Keratinocyte (primary cell): ENCODE measurements at places on chromosomes 11 and 22.
A peak's percentile ranks its signal among the peaks of the same experiment; 100 is the strongest.

- DNase-seq: no peak
These were observed 2.4 kb upstream of the WT1 start for GRCh38 chr11:32437495-32438345.

GRCh38 chr11:92852946-92853345 is 116.5 kb upstream of the MTNR1B start:
- DNase-seq: peak; percentile 83

GRCh38 chr11:18001191-18001590 is 11.7 kb downstream of the SERGEF start:
- no peak for DNase-seq

GRCh38 chr22:19108807-19109197 is 13.4 kb downstream of the DGCR2 start:
- no peak for DNase-seq

- no peak for DNase-seq
These were observed 462.5 kb downstream of the AASDHPPT start for GRCh38 chr11:106540001-106540400.
